ENCODE measurements at places on chromosomes 11 and 22. TPM values are rescaled to one million over a fixed set of nuclear protein-coding genes. Genes with fewer than 3 reads are reported as not detected.

DNA sequence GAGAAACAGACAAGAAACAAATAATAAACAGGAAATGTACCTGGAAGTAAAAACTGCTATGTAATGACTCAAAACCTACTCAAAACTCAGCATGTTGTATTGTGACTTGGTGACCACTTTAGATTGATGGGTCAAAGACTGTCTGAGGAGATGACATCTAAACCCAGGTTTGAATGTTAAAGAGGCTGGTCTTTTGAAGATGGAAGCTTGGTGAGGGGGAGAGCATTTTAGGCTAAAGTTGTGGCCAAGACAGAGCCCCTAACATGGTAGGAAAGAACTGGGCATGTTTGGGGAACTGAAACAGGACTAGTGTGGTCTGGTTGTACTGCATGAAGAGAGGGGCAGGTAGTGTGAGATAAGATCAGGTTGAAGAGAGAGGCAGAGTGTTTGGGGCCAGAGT lies 85.3 kb upstream of the MYO18B start:
- no peak for DNase-seq

- DNase-seq, result no peak
These were observed 2.3 kb upstream of the IRF7 start for GRCh38 chr11:617912-618682.

Gene OR4C5
- not detected for total RNA-seq

DNA sequence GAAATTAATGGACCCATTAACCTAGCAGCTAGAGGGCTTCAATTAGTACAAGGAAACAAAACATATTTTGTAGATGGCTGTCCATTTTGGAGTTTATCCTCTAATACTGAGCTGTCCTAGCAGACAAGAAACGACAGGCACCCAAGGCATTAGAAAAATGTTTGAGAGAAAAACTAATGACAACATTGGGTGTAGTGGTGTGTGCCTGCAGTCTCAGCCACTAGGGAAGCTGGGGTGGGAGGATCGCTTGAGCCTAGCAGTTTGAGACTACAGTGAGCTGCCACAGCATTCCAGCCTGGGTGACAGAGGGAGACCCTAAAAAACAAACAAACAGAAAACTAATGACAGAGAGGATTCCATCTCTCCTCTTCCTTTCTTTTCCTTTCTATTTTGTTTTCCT lies 1.5 kb downstream of the A4GALT start:
- no peak for DNase-seq

GRCh38 chr11:16912692-16913111 lies 101.5 kb downstream of the PLEKHA7 start:
- DNase-seq, result no peak

DNA sequence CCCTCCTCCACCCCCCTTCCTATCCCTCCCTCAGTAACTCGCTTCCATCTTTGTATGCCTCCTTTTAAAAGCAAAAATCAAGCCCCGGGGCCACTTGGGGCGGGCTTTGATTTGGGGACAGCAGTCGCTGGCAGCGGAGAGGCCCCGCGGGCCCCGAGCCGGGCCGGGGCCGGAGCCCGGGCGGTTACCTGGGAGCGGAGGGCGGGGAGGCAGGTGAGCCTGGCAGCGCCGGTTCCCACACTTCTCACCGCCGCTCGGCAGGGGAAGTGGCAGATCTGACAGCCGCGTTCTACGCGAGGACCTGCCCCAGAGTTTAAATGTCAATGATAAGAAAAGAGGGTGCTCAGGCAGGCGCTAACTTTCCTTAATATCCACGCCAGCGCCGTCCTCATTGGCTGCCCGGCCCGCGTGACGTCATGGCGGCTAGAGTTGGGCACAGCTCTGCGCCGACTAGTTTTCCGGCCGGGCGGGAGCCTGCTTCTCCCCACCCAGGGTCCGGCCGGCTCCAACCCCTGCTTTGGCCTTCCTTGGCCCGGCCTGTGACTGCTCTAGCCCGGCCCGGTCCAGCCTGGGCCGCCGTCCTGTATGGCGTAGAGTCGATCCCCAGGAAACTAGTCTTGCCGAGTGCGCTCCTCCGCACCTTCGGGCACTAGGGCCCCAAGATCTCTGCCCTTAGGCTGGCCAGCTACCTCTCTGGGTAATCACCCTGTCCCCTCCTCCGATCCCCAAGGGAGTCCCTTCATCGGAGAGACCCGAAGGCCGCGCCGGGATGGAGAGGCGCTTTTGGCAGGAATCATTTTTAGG lies 6.7 kb upstream of the PAX6 start:
- DNase-seq, result no peak

Gene OR4C45
- not detected for total RNA-seq

- DNase-seq, result no peak
These were observed 1.4 kb downstream of the FLRT1 start for GRCh38 chr11:64037027-64037634.

- no peak for DNase-seq
These were observed 33.2 kb upstream of the FBLN1 start for GRCh38 chr22:45469281-45470073.

DNA sequence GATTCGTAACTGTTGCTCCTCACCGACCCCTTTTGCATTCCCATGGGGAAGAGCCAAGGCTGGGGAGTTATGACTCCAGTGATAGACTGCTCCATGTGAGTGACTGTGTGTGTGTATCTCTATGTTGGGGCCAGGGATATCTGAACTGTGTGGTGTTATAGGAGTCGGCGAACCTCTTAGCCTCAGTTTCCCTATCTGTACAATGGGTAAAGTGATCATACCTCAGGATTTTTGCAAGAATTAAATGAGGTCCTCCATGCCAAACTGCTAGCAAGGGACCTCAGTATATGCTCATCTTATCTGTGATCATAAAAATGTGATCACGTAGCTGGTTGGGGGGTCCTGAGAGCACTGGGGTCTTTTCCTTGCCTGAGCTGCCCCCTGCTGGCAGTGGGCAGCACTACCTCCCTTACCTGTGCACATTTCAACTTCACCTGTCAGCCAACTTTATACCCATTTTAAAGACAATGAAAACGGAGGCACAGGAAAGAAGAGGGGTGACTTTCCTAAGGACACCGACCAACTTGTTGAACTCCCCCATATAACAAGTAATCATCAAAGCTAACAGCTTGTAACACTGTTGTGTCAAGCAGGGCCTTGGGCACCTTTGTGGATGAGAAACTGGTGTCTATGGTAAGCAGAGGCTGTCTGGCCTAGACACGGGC lies 1.4 kb upstream of the DPP3 start:
- peak; percentile 17 for DNase-seq

Gene MUC6
- not detected for total RNA-seq

DNA sequence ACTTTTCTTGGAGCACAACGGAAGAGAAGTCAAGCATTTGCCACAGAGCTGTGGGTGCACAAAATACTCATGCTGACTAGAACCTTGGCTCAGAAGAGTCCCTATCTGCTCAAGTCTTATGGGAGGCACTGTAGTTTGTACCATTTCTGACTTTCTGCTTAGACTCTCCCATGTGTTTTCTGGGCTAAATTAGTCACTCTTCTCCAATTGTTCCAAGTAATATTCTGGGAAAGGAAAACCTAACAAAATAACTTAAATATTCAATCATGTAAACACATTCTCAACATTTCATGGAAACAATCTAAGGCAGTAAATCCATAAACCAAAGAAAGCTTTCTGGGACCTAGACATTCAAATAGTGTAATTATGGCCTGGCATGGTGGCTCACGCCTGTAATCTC lies 220.7 kb downstream of the SWAP70 start:
- no peak for DNase-seq

Gene PATE2
- not detected for total RNA-seq
